Stimulated activated CD8-positive, alpha-beta memory T cell treated with anti-CD3 and anti-CD28 coated beads, Interleukin-12 subunit alpha, Interleukin-12 subunit beta, amount 100 ng/mL, for 4 hours (primary cell): ENCODE measurements at places on chromosomes 3 and 15.

DNA sequence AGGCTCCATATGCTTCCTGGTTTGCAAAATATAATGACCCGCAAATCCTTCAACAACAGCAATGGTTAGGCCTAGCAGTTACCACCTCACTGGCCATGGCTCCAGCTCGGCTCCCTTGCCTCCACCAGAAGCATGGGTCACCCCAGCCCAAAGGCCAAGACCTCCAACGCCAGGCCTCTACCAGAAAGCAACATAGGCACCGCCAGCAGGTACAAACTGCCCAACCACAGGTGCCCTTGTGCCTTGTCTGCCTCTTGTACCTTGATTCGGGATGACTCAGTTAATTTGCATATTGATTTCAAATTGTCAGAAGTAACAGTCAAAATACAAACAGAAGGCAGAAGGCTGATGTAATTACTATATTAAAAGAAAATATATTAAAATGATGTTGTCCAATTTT is 124.7 kb downstream of the IL5RA start:
- DNase-seq: no peak

DNA sequence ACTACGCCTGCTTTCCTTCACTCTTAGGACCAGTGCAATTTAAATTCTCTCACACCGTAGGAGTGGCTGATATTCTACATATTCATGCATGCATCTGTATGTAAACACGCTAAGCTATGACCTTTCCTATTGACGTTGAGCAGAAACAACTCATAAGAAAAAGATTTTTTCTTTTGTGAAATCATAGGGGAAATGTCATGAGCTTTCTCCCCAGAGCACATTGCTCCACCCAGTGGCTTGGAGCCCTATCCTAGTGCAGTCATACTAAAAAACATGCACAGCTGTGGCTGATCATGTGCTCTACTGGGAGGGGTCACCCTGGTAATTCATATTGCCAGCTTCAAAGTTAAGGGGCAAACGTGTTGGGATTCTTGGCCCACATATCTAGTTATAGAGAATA is 1.8 kb upstream of the MESD start:
- no peak for DNase-seq

GRCh38 chr3:176631165-176631564 is 566.1 kb downstream of the TBL1XR1 start:
- DNase-seq: no peak

- DNase-seq: no peak
These were observed 3.4 kb upstream of the FAM43A start for GRCh38 chr3:194682189-194682693.

- DNase-seq: no peak
These were observed 16.6 kb downstream of the LRRC2 start for GRCh38 chr3:46549408-46549904.

- DNase-seq: no peak
These were observed 183.5 kb downstream of the TJP1 start for GRCh38 chr15:29638781-29639180.

DNA sequence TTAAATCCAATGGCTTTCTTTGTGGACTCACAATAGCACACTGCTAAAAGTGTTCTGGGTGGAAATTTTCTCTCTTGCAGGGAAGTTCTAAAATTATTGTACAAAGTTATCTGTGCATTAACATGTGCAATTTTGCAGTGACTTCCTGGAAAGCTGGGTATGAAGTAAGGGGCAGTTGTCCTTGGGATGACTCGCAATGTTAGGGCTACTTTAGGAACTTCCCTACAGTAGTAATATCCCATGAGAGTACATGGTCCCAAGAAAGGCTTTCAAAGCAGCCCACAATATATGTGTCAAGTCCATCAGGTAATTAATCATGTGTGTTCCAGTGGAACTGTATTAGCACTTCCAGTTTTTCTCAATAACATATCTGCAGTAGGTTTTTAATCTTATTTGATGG is 201.0 kb upstream of the UBE2E2 start:
- no peak for DNase-seq

DNA sequence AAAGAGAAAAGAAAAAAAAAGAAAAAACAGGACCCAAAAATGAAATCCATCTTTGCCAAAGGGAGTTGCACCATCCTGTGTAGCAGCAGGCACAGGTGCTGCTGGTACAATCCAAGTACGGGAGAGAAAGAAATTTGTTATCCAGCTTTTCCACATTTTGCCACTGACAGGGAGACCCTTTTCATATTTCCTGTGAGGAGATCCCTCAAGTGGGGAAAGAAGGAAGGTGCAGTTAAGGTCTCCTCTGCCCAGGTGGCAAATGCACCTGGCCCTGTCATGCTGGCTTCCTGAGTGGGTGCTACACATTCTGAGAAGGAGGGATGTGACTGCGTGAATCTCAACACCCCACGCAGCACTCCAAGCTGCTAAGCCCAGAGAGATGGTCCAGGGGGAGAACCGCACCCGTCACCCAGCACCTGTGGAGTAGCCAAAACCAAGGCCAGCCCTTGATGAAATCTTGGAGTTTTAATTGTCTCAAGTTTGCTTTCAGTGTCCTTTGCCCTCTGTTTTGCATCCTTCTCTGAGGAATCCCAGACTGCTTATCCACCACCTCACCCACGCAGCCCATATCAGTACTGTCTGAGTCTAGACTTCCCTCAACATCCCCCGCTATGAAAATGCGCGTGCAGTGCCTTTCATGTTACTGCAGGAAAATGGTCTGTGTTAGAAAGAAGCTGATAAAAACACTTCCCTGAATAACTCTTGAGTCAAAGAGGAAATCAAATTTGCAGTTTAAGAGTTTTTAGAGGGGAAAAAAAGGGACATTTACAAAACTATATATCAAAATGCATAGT is 141.9 kb upstream of the THBS1 start:
- no peak for DNase-seq

DNA sequence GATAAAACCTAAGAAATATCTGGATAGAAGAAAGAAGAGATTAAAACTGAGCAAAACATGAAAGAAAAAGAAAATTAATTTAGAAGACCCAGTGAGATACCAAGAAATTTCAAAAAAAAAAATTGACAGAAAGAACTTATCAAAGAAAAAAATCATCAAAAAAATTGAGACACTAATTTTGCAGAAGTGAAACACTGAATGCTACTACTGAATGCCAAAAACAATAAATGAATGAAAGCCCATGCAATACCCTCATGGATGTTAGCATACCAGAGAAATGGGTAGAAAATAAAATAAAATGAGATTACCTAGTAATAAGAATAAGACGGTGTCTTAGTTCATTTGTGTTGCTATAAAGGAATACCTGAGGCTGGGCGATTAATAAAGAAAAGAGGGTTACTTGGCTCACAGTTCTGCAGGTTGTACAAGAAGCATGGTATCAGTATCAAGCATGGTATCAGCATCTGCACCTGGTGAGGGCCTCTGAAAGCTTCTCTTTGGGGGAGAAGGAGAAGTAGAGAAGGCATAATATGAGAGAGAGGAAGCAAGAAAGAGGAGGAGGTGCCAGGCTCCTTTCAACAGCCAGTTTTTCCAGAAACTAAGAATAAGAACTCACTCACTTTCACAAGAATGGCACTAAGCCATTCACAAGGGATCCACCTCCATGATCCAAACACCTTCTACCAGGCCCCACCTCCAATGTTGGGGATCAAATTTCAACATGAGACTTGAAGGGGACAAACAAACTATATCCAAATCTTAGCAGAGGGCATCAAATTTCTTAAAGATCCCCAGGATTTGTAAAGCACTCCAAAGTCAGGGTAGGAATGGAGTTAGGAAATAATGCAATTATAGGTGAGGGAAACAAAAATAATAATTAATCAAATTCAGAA is 73.2 kb downstream of the BTLA start:
- no peak for DNase-seq

DNA sequence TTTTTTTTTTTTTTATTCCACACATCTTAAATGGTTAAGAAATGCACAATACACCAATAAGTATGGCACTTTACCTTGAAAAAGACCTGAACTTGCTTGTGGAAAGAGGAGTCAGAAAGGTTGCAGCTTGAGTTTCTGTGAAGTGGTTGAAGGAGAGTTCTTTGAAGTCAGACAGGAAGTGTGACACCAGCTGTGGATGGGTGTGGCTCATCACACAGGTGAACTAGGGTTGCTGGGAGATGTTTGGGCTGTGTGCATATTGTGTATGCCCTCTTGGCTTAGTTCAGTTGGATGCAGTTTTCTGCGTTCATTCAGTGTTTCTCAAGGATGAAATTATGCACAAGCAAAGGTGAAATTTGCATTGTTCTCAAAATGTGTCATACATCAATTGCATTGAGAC is 6.3 kb downstream of the AEN start:
- DNase-seq: no peak

- DNase-seq: no peak
These were observed 134.1 kb downstream of the NLGN1 start for GRCh38 chr3:173531602-173532001.

DNA sequence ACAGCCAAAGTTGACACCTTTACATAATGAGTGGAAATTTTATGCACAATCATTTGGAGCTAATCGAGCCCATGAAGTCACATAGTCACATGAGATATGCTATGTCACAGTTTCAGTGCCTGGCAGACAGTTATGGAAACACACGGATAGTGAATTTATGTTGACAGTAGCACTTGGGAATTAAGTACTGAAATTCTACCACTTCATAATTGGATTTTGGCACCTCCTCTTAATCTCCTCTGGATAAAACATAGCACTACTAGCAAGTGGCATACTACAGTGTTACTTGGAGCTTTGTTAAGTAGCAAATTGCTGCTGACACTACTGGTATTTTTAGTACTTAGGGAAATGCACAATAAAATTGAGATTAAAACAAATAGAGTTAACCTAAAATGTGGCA is 1679.4 kb downstream of the OTOL1 start:
- no peak for DNase-seq

- DNase-seq: no peak
These were observed 50.7 kb downstream of the PEAK1 start for GRCh38 chr15:77369168-77369567.

- no peak for DNase-seq
These were observed 75.5 kb upstream of the XCR1 start for GRCh38 chr3:46102780-46103130.

GRCh38 chr3:35028157-35028556 is 611.2 kb upstream of the ARPP21 start:
- no peak for DNase-seq

DNA sequence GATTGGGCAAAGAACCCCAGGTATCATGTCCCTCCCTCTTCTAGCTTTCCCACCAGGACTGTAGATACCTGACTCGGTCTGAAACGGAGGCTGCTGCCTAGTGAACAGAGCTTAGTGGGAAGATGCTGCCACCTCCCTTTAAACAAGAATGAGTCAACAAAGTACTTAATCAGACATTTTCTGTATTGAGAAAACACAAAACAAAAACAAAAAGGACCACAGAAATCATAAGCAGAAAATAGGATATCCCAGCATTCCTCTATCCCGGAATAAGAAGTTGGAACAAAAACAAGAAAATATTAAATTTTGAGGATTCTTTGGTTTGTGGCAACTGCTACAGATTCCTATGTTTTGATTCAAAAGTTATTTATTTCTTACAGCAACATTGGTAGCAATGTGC is 51.7 kb upstream of the COL8A1 start:
- DNase-seq: no peak

DNA sequence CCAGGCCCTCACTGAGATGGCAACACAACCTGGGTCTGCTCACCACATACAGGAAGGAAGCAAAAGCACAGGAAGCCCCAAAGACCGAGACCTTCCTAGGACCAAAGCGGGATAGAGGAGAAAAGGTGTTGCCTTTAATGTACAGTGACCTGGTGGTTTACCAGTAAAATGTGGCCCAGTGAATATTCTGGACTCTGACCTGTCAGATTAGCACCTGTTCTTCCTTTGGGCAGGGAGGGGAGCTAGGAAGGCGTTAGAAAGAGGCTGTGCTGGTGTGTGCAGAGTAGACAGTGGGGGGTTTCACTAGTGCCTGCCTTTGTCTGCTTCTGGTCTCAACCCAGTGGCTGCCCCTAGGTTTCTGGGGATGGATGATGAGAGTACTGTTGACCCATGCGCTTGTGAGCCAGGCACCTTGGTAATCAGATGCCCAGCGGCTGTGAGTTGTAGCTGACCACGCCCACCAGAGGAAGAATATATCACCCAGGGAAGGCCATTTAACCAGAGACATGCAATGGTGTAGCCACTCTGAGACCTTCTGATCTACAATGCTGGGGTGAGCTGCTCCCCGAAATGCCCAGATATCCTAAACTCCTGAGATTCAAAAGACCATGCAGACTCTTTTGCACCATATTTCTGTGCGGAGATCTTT is 90.1 kb upstream of the NEO1 start:
- no peak for DNase-seq

- DNase-seq: no peak
These were observed 653 bp upstream of the WDR6 start for GRCh38 chr3:49006408-49007067.

DNA sequence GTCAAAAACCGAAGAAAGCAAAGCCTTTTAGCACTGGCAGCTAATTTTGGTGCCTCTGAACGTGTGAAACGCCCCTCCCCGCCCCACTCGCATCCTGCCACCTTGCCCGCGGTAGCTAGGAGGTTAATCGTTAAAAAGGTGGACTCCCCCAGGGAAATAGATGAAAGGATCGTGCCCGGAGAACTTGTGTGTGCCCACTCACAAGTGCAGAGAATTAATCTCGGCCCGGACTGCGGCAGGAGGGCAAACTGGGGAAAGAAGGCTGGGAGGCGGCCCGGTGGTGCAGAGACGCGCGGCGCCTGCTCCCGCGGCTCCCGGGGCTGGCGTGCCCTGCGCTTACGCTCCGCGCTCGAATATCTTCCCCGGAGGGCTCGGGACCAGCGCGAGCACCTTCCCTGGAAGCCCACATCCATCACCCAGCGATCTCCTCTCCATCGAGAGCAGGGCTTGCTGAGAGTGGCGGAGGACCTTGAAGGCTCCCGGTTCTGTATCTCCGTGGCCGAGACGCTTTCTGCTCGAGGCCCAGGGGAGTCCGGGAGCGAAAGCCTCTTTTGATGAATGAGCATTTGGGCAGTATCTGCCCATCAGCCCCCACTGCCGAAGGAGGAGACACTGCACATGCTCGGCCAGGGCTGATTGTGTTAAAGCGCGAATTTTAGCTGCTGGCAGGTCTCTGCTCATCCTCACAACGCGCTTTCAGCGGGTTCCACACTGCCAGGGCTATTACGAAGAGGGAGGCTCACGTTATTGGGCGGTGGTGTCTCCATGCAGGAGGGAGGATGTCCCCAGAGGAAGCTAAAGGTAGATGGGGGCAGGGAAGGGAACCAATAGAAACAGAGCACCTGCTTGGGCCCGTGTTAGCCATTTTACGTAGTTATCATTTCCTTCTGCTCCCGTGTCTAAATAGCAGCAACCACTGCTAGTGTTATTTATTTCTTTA is 1.3 kb upstream of the SPTSSB start:
- no peak for DNase-seq

DNA sequence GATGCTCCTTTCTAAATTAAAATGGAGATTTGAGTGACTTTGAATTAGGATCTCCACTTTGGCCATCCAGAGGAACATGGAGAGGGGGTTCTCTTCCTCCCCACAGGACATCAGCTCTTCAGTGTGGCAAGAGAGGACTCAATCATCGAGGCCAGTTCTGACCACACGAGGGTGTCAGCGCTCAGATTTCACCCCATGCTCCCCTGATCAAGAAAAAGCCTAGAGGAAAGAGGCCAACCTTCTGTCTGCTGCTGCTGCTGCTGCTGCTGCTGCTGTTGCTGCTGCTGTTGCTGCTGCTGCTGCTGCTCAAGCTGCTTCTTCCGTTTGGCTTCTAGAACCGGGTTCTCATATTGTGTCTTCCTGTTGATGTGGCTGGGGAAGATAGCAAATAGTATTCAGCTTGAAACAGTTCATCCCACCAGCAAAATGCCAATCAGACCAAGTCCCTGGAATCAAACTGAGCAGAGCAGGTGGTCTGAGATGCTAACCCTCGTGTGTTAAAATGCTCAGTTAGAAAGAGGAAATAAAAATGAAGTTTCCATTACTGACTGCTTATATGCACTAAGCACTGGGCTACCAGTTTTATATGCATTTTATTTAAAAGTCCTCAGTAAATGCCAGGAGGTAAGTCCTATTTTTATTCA is 599.0 kb downstream of the MAGI1 start:
- no peak for DNase-seq
